AG04450 (cell line): ENCODE measurements at places on chromosomes 2 and 18. TPM values are rescaled to one million over a fixed set of nuclear protein-coding genes. Genes with fewer than 3 reads are reported as not detected.

DNA sequence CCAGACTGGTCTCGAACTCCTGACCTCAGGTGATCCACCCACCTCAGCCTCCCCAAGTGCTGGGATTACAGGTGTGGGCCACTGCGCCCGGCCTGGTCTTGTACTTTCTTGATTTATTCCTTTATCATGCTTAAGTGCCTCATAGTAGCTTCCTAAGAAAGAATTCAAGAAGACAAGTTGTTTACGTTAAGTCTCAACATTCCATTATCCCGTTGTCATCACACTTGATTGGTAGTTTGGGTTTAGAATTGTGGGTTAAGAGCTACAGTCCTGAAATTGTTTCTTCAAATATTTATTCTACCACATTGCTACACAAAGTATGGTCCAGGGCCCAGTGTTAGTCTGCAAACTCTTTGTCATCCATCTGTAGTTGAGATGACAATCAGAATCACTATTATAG is 194.0 kb downstream of the VWC2L start:
- peak; percentile 65 for DNase-seq

DNA sequence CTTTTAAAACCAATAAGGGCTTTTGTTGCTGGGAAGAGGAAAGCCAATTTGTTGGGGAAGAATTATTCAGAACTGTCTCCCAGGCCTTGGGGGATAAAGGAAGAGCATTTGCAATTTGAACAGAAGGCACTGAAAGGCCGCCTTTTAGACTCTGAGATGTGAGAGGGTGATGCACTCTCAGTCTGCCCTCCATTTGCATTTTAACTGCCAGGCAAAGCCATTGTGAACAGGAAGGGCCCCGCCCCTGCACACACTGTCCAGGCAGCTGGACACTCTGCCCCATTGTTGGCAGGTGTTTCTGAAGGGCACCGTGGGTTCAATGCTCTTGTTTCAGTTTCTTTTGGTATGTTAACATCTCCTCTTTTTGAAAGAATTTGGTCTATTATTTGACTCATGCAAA is 169.5 kb upstream of the COPS8 start:
- DNase-seq = no peak

GRCh38 chr2:168136392-168136977 is 110.9 kb downstream of the STK39 start:
- no peak for DNase-seq

GRCh38 chr2:207054521-207054920 is 111.2 kb downstream of the KLF7 start:
- DNase-seq = no peak

DNA sequence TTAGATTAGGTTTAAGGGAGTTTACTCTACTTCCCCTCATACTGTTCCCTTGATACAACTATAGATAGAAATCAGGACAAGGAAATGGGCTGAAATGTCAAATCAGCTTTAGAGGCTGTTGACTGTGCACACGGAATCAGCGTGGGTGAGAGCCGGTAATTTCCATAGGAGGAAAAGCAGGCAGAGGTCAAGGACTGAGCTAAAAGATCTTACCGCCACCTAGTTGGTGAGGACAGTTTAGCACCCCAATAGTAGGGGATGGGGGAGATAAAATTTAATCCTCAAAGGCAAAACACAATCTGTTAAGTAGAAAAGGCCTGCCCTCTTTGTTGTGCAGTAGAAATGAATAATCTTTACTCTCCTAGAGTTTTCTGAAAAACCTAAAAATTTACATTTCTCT is 1154.5 kb upstream of the CHAC2 start:
- no peak for DNase-seq

DNA sequence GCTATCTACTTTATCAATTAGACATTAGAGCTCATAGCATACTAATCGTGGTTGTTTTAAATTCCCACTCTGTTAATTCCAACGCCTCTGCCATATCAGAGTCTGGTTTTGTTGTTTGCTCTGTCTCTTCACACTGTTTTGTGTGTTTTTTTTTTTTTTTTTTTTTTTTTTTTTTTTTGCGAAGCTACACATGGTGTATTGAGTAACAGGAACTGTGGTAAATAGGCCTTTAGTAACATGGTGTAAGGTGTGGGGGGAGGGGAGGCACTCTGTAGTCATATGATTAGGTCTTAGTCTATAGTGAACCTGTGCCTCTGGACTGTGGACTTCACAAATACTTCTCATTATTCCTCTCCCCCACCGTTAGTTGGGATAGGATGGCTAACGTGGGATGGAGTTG is 370.7 kb upstream of the RAB12 start:
- DNase-seq = no peak

- no peak for DNase-seq
These were observed 191.9 kb downstream of the LOXHD1 start for GRCh38 chr18:46464926-46465655.

DNA sequence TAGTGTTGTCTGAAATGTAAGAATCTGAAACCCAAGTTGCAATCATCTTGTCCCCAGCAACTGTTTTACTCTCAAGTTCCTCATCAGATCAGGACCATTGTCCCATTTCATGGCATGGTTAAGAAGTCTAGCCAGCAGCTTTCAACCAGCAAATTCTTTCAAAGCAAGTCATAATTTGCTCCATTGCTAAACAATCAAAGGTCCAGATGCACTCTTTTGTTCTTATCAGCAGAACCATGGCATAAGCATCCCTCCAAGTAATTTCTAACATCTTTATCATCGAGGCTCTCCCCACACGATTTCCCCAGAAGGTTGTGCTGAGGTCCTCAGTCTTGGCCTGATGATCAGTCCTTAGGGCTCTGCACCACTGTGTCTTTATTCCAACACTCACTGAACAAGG is 67.5 kb upstream of the APCDD1 start:
- DNase-seq = no peak

DNA sequence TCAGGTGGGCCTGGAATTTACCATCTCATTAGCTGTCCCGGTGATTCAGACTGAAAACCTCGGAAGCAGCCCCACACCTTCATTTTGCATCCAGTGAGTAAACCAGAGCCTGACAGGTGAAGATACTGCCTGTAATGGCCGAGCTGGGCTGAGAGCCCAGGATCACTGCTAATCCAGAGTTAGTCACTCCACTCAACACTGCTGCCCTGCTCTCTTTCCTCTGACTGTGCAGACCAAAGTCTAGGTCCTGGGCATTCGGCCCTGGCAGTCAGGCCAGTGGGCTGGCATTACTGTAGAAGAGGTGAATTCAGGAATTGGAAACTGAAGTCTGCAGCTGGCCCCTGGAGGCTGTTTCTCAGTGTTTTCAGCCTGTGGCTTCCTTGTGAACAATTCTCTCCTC is 44.3 kb downstream of the TMEM17 start:
- no peak for DNase-seq

DNA sequence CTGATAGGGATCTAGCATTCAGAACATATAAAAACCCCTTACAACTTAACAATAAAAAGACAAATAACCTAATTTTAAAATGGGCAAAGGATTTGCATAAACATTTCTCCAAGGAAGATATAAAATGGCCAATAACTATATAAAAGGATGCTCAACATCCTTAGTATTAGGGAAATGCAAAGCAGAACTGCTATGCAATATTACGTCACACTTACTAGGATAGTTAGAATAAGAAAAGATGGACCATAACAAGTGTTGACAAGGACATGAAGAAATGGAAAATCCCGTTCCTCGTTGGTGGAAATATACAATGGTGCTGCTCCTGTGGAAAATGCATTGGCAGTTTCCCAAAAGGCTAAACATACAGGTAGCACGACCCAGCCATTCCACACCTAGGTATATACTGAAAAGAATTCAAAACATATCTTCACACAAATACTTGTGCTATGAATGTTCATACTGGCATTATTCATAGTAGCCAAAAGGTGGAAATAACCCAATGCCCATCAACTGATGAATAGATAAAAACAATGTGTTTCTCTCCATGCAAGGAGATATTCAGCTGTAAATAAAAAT is 48.2 kb upstream of the REV1 start:
- DNase-seq = no peak

The TPO gene
- not detected in 2 replicates for polyA plus RNA-seq

The FSIP2 gene
- 0.27 and 0.48 TPM in 2 replicates for polyA plus RNA-seq

The FHOD3 gene
- polyA plus RNA-seq = 41.1 and 50.3 TPM in 2 replicates

The GPR55 gene
- not detected in 2 replicates for polyA plus RNA-seq

The CCDC138 gene
- polyA plus RNA-seq = 1.8 and 2.8 TPM in 2 replicates

The CHRNA1 gene
- polyA plus RNA-seq = 2.6 and 2.7 TPM in 2 replicates
